ENCODE measurements at places on chromosomes 16 and 17.

- DNase-seq: no peak
These were observed 96.8 kb upstream of the CLEC3A start for GRCh38 chr16:77925531-77925930.

DNA sequence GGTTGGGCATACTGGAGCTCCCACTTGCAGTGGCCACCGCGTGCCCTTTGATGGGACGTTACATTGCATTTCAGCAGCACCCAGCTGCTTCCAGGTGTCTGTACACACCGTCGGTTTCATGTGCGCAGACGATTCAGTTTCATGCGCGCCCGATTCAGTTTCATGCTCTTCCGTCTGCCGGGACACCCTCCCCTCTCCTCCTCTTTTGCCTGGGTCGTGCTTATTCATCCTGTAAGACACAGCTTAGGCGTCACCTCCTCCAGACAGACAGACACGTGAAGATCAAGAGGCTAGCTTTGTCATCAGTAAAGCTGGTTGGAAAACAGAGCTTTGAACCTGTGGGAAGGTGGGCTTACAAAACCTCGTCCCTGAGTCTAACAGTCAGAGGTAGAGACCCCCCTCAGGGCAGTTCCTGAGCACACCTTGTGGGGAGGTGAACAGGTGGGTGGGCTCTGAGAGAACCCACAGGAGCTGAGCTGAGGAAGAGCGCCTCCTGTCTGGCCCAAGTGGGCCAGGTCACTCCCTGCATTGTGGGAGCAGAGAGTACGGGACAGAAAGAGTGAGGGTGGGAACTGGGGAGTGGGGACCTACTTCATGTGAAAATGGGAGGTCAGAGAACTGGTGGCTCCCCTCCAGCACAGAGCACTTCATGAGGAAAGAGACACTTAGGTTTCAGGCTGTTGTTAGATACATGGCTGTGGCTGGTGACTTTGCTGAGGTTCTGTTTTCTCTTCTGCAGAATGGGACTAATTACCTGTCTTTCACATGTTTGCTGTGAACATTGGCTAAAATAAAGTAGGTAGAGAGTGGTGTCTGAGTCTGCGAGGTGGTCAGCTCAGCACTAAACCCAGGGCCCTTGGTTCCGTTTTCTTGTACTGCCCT is 122.1 kb downstream of the SNX29 start:
- DNase-seq: no peak

GRCh38 chr16:31700530-31701388 is 172.8 kb upstream of the ZNF267 start:
- DNase-seq: no peak

DNA sequence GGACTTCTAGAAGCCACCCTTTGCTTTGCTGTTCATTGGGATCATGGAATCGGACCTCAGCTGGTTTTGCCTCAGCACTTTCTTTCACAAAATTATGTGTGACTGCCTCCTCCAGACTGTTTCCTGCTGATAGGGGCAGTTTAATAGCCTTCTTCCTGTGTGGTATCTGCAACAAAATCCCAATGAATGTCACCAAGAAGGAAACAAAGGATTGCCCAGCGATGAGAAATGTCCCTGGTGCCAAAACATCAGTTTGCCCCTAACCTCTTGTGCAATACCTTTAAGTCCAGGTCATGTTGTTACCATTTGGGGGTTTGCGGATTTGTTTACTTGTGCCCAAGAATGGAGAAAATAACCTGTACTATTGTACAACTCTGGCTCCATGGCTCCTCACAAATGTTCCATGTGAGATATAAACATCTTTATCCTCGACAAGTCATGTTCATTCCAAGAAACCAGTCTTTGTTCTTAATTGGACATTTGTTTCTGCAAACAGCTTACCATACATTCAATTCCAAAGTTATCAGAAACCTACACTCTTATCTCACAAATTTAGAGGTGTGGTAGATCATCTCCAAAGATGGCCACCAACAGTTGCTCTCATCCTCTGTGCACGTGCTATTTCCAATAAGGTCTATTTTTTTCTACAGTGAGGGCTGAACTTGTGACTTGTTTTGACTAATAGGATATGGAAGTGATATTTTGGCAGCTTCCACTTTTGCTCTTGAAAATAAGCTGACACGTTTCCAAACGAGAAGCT is 14.8 kb downstream of the TAC4 start:
- DNase-seq: no peak

DNA sequence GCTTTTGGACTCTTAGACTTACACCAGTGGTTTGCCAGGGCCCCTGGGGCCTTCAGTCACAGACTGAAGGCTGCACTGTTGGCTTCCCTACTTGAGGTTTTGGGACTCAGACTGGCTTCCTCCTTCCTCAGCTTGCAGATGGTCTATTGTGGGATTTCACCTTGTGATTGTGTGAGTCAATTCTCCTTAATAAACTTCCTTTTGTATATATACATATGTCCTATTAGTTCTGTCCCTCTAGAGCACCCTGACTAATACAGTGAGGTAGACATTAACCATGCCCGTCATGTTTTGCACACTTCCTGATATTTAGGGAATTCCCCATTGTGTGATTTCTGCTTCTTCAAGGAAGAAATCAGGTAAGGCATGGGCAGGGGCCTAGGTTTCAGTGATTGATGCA is 147.8 kb upstream of the CA10 start:
- no peak for DNase-seq

GRCh38 chr16:87017371-87018012 is 299.7 kb downstream of the C16orf95 start:
- DNase-seq: no peak

GRCh38 chr16:1839554-1839953 is 12.5 kb downstream of the FAHD1 start:
- no peak for DNase-seq

DNA sequence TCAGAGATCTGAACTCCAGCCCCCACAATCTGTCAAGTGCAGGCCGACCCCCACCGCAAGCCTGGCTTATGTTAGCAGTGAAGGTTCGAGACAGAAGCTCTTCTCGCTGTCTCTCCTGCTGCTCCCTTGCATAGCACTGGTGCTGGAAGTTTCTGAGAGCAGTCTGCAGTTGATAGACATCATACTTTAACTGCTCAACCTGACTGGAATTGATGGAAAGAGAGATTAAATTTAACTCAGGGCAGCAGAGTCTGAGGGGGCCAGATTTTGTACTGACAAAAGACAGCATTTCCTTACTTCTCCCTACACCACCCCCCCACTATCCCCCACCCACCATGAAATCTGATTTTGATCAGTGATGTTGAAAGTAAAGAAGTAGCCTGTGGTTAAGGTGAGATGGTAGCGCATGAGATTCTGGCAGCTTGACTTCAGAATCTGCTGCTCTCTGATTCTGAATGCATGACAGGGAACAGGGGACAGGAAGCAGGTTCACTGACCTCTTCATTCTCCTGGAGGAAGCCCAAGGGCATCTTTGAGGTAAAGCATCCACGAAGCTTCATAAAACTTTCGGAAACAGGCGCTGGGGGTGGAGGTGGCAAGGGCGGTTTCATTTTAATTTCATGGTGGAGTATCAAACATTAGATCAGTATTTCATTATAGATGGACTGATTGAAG is 44.3 kb upstream of the TMEM97 start:
- DNase-seq: no peak

- no peak for DNase-seq
These were observed 27.3 kb downstream of the GRIN2C start for GRCh38 chr17:74832421-74832820.

DNA sequence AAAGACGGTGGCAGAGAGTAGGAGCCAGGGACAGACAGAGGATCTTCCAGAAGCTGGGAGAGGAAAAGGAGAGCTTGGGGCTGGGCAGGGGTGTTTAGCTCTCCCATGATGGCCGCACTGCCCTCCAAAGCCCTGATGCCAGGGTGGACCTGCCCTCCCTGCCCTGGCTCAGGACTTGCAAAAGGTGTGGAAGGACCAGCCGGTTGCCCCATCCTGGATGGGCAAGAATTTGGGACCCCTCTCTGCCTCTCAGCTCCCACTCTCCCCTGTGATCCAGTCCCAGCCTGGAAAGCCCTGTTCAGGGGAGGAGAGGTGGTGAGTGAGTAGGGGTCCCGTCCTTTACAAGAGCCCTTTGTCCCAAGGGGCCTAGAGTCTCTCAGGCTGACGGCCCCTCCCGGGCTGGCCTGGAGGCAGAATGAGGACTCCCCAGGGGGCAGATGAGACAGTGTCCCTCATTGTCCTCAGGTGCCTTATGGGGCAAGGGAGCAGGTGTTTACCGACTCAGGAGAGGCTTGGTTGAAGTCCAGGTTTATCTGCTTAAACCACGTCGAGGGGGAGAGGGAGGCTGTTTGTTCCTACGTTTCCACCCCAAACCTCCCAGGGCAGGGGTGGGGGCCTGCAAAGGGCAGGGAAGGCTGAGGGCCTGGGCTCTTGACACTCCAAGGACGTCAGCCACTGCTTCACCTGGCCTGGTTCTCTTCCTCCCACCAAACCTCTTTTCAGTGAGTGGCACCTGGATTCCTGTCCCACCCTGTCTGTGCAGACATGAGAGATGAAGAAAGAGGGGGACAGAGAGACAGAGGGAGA is 19.3 kb upstream of the ITGA3 start:
- DNase-seq: no peak

- no peak for DNase-seq
These were observed 1.8 kb downstream of the NOXO1 start for GRCh38 chr16:1979271-1980029.

DNA sequence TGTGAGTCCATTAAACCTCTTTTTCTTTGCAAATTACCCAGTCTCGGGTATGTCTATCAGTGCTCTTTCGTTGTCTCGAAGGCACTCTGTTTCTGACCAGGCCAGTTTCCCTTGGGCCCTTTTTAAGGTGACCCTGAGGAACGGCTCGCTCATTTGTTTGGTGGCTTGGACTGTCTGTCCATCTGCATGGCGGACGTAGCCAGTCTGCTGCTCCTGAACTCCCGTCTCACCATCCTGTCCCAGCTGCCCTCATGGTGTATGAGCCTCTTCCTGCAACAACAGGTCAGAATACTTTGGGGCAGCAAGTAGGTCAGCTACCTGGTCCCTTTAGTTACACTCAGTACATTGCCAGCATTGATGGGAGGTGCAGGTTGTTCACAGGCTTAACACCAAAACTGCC is 19.0 kb downstream of the DRC7 start:
- DNase-seq: no peak

- no peak for DNase-seq
These were observed 30.0 kb downstream of the EEF2K start for GRCh38 chr16:22235839-22236745.

- DNase-seq: no peak
These were observed 48.9 kb upstream of the DOC2B start for GRCh38 chr17:230395-230770.

- no peak for DNase-seq
These were observed 39.1 kb downstream of the CCDC57 start for GRCh38 chr17:82173351-82174041.

DNA sequence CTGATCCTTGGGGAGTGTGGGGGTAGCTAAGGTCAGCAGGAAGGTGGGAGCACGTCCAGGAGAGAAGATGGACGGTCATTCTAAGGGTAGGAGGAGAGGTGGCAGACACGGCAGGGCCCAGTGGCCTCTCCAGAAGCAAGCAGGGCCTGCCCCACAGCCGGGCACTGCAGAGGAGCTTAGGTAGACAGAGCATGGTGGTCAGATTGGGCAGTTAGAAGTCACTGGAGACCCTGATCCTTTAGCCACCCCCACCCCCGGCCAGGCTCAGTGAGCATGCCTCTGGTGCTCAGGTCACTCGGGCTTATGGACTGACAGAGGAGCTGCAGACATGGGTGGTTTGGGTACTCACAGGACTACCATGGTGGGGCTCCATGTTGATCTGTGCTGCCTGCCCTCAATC is 26.3 kb downstream of the NLRP1 start:
- DNase-seq: no peak
